ENCODE measurements at places on chromosomes 2 and 18.

- no peak for DNase-seq
Measured at GRCh38 chr2:4427083-4427482, 723.7 kb downstream of the DCDC2C start.

DNA sequence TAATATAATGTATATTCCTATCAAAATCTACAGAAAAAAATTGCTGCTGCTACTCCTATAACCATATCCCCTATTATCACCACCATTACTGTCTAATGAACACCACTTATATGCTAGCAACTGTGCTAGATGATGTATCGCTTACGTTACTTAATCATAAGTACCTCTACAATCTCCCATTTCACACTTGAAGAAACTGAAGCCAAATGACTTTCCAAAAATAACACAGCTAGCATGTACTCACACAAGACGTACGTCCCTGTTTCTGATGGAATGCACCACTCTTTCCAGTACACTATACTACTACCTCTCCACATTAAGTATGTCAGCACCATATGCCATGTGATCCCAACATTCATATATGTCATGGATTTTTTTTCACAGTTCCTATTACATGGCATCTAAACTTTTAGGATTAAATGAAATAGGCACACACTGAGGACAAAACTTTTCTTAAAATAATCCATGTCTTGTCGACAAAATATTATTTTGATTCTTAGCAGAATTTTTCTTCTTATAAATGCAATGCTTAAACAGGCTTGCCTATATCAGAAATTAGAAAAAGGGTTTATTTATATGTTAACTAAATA is 112.8 kb downstream of the NBAS start:
- no peak for DNase-seq

DNA sequence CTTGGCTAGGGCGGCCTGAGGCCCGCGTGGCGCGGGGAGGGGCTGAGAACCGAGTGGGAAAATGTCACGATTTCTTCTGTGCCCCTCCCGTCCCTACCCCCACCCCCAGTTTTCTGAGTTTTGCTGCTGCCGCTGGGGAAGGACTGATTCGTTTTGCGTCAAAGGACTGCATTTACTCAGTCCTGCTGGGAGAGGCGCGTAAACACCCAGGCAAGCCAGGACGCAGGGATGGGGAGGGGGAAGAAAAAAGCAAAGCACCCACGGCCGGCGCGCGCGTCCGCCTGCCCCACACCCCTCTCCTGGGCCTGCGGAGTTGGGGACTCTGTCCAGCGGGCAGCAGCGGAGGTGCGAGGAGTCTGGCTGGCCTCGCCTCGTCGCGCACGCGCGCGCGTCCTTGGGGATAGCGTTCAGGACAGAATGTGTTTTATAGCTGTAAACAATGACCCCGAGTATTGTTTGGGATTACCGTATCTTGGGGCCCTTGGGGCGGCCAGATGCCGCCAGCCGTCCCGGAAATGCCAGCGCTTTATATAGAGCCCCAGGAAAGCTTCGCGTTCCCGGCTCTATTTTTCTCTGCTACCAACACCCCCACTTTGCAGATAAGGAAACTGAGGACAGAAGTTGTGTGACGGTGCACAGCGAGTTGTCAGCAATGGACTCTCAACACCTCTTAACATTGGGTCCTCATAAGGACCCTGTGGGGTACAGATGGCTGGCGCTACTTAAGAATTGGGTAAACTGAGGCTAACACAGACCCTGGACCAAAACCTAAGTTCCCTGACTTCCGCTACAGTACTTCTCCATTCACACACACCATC is 1.7 kb upstream of the FOSL2 start:
- no peak for DNase-seq

DNA sequence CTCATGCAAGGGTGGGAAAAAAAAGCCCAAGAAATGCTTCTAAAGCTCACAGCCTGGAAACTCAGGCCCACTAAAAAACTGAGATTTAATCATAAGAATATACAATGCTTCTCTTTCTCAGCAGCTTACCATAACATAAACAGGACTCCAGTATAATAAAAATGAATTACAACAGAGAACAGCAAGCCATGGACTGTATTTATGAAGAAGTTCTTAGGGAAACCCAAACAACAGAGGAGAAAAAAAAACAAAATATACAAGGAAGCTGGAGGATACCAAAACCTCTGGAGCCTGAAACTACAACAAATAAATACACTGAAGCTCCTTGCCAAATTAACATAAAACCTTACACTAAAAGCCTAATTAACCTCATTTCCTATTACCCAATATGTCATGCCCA is 187.8 kb downstream of the RDH14 start:
- DNase-seq = no peak

DNA sequence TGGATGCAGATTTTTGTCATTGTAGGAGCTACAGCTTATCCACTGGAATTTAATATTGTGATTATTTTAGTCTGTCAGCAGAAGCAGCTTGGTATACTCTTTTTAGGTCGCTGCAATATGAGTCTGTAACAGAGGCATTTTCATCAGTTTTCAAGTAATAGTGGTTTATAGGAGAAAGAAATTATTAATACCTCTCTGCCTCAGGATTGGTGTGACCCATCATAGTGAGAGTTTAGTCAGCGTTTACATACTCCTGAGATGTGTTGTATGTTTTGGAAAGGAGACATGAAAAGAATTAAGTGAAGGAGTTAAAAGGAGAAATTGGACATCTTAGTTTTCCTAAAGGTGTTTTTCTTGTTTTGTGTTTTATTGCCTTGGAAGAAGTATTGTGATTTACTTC is 189.8 kb downstream of the GULP1 start:
- no peak for DNase-seq

- no peak for DNase-seq
Measured at GRCh38 chr18:49648326-49648725, 86.5 kb downstream of the LIPG start.

DNA sequence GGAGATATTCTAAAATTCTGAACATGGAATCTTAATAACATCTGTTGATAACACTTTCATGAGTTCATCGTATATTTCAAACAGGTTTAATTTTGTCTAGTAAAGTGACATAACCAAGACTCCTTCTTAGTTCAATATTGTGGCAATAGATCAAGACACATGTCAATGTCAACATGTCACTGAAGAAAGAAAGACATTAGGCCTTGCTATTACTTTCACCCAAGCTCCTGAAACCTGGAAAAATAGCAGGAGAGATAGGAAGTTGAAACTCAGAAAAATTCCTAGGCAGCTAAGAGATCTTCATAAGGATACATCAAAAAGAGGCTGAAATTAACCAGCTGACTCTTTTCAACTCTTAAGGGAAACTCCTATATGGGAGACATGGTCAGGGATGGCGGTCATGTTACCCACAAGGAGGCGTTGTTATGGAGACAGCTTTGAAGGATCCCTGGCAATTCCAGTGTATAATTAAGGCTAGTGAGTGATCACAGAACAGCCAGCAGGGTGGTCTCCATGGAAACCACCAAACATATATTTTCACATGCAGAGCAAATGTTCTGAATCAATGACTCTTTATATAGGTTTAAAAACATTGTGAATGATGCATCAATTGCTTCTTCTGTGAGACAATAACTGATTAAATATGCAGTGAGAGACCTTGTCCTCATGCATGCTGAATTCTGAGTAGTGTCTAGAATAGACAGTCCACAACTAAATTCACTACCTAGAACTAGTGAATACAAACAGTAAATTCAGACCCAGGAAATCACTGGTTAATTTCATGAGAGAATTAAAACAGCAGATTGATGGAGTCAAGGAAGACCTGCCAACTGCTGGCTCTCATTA is 115.3 kb upstream of the RIOK3 start:
- no peak for DNase-seq

DNA sequence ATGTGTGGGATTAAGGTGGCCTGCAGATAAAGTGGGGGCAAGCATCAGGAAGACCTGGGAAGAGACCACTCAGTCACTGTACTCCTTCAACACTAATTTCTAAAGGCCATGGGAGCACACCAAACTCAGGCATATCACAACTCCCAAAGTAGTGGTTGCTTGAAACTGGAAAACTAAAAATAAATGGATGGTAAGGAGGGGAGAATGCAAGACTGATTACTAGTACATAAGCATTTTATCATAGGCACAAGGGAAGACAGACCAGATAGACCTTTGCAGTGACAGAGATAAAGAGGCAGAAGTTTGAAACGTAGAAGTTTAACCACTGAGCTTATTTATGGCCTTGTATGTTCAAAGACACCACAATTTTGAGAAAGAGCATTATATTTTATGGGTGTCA is 1098.1 kb upstream of the CELF4 start:
- DNase-seq = no peak

DNA sequence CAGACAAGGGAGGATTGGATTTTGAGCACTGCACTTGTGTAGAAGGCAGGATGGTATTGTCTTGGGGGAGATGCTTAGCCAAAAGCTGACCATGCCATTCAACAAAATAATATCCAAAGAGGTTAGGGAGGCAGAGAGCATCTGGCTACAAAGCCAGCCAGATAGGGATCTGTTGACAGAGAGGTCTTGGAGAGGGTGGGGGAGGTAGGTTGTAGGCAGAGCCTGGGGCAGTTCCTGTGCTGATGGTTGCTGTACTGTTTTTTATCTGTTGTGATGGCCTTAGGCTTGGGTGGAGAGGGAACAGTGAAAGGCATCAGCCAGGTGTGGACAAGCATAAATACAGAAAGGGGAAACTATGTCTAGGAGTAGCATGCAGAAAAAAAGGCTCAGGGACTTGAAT is 100.9 kb downstream of the AQP4 start:
- no peak for DNase-seq

DNA sequence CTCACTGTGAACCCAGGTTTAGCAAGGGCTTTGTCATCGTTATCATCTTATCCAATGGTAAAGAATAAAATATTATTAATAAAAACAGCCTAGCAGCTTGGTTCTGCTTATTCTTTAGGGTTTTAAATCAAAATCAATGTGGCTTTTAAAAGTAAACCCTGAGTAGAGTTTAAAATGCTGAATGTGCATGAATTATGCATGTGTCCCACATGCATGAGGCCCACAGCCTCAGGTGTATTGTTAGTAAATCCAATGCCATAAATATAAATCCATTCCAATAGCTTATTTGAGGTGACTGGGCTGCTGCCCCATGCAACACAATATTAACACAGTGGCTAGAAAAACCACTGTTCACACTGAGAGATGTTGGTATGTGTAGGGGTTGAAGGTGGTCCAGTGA is 254.1 kb downstream of the HNMT start:
- no peak for DNase-seq

DNA sequence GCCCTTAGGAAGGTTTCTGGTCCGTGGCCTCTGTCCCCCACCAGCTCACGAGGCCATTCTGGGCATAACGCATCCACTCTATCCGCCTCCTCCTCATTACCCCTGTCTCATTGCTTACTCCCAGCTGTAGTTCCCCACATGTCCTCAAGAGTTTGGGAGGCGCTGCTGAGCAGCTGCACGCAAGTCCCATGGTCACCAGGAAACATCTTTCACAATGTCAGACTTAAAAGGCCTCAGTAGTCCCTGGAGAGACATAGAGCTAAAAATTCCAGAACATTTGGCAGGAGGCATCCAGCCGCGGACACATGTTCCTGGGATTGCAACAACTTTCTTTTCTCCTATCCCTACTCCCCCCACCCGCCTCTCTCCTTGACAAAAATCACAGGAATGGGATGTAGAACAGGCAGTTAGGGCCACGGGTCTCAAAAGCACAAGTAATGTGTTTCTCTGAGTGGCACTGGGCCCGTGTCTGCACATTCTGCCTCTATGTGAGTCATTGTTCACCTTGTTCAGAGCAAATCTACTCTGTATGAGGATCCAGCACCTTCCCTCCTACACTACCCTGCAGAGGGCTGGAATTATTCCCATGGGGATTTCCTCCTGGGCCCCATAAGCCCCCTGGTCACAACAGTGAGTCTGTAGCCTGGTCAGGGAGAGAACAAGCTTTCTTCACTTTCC is 8.1 kb downstream of the LBH start:
- DNase-seq = peak; percentile 56

DNA sequence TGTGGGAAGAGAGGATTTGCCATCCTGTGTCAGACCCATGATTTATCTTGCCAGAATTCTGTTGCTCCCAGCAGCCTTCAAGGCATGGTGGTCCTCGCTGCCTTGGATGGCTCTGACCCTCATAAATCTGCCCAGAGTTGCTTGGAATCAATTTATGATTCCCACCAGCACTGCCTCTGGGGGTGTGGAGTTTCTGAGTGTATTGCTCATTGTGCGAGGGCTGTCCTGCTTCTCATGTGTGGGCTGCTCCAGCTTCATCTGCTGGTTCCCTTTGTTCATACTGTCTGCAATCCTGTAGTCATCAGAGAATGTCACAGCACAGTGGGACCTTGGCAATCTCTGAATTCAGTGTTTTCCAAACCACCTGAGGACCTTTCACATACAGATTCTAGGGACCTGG is 139.8 kb downstream of the CLIP4 start:
- DNase-seq = no peak

DNA sequence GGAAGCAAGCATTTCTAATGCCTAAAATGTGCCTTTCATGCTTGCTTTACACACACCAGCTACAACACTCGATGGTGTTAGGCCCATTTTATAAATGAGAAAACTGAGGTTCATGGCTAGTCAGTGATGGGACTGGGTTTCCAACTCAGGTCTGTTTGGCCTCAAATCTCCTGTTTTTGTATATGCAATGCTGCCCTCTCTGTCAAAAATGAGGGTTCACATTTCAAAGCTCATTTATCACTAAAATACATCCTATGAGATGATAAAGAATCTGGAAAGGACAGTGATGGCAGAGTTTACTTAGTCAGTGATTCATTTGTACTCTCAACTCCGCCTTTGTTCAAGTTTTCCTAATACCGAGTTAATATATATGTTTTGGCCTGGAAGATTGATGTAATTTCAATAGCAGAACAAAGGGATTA is 92.3 kb downstream of the KCTD1 start:
- no peak for DNase-seq

- no peak for DNase-seq
Measured at GRCh38 chr2:155633060-155633839, 699.3 kb downstream of the NR4A2 start.

- no peak for DNase-seq
Measured at GRCh38 chr18:74217476-74218143, 69.3 kb downstream of the TIMM21 start.

DNA sequence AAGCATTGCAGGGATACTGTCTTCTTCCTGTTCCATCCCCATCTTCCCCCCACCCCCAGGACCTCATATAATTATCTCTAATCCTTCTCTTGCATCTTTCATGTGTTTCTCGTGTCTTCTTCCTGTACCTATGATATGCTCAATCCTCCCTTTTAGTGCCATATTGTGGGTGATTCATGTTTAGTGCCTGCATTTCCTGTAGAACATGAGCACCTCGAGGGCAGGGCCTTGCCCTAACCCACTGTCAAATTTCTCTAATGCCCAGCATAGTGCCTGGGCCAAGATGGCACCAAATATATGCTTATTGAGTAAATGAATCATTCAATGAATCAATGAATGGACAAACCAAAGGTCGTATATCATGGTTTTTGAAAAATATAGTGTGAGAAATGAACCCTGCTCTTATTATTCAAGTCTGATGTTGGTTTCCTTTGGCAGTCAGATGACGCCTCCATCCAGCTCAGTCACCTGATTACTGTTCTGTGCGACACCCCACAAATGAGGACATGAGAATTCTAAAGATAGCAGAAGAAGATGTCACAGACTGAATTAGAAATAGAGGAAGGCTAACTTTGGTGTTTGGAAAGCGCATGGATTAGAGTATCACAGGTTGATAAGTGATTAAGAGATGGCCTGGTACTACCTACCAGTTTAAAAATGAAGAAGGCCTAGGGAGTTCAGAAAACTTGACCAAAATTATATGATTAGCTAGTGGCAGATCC is 278.4 kb downstream of the PRKCE start:
- no peak for DNase-seq

GRCh38 chr2:239433777-239434403 is 33.1 kb upstream of the HDAC4 start:
- DNase-seq = no peak

Measured in stimulated activated CD8-positive, alpha-beta memory T cell treated with anti-CD3 and anti-CD28 coated beads, Interleukin-2, amount 100 ng/mL, for 48 hours (primary cell).